HS-5 (cell line): ENCODE measurements at places on chromosomes 1 and 21.
A peak's percentile ranks its signal among the peaks of the same experiment; 100 is the strongest.

GRCh38 chr1:112514901-112515300 is 6.1 kb downstream of the WNT2B start:
- DNase-seq = no peak

- DNase-seq = no peak
These were observed 33.2 kb downstream of the DDI2 start for GRCh38 chr1:15650433-15650832.

- DNase-seq = no peak
These were observed 191.2 kb upstream of the SGIP1 start for GRCh38 chr1:66342707-66343106.

DNA sequence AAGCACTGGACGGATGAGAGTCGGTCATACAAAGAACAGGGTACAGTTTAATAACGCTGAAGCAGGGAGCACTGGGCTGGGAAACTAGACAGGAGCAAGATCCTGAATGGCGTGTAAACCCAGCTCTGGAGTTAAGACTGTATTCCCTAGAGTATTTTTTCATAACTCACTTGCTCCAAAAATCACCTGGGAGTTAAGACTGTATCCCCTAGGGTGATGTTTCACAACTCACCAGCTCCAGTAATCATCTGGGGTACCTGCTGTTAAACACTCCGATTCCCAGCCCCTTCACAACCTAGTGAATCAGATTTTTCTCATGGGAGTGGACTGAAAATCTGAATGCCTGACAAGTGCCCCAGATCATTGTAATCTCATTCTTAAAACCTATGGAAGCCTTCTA is 123.2 kb downstream of the MAB21L3 start:
- DNase-seq = no peak

- no peak for DNase-seq
These were observed 11.7 kb downstream of the AVPR1B start for GRCh38 chr1:206105464-206105995.

- no peak for DNase-seq
These were observed 48.1 kb upstream of the KCNA3 start for GRCh38 chr1:110722807-110723206.

GRCh38 chr1:93556291-93556690 is 108.4 kb downstream of the FNBP1L start:
- DNase-seq = no peak

- DNase-seq = no peak
These were observed 103.4 kb downstream of the VPS13D start for GRCh38 chr1:12333036-12333785.

GRCh38 chr1:150615346-150616201 is 13.8 kb downstream of the ENSA start:
- DNase-seq = no peak

- DNase-seq = peak; percentile 28
These were observed 9.4 kb upstream of the NHLH1 start for GRCh38 chr1:160357286-160358002.

DNA sequence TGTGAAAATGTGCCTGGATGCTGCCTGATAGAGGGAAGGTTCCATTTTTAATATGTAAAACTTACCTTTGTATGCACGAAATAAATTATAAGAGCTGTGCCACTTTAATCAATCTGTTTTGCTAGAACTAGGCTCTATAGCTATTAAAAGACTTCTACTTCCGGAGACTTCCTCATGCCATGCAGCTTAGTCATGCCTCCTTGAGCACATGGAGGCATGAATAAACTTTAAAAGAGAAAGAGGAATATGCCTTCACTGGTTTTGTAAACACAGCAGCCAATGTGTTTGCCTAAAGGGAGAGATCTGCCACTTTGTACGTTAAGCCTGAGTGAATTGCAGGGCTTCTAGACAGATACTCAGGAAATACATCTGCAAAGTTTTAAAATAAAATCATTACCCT is 604.6 kb downstream of the LRRIQ3 start:
- peak; percentile 61 for DNase-seq

DNA sequence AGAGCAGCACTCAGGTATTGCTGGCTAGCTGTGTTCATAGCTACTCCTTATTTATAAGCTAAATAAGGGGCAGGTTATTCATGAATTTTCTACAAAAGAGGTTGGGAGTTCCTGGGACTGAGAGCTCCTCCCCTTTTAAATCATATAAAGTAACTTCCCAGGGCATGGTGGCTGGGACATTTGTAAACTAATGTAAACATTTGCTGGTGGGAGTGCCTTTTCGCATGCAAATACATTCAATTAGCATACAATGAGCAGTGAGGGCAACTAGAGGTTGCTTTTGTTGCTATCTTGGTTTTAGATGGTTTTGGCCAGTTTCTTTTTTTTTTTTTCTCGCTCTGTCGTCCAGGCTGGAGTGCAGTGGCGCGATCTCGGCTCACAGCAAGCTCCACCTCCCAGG is 43.4 kb downstream of the GNPAT start:
- DNase-seq = no peak
